Activated naive CD8-positive, alpha-beta T cell treated with anti-CD3 and anti-CD28 coated beads for 36 hours (primary cell): ENCODE measurements at places on chromosomes 6 and 20.

GRCh38 chr20:35849706-35850105 lies 77.9 kb downstream of the PHF20 start:
- peaks cover 20% of the 10 kb centered on the region for H3K4me1 ChIP-seq
- H3K27ac ChIP-seq = peak overlapping the region; percentile 19
- peaks cover 30% of the 10 kb centered on the region for H3K36me3 ChIP-seq
- DNase-seq = no peak

- H3K36me3 ChIP-seq = no peaks in the 10 kb centered on the region
- peak; percentile 45 for DNase-seq
- H3K27me3 ChIP-seq = peaks cover 7% of the 10 kb centered on the region
- H3K4me3 ChIP-seq = no peak overlapping the region
- peaks cover 5% of the 10 kb centered on the region for H3K4me1 ChIP-seq
These were observed 15.4 kb upstream of the IP6K3 start for GRCh38 chr6:33761922-33762629.

- DNase-seq = peak; percentile 8
- H3K4me1 ChIP-seq = no peaks in the 10 kb centered on the region
- H3K27ac ChIP-seq = no peak overlapping the region
- H3K4me3 ChIP-seq = no peak overlapping the region
These were observed 48.2 kb downstream of the PLG start for GRCh38 chr6:160750276-160750689.

DNA sequence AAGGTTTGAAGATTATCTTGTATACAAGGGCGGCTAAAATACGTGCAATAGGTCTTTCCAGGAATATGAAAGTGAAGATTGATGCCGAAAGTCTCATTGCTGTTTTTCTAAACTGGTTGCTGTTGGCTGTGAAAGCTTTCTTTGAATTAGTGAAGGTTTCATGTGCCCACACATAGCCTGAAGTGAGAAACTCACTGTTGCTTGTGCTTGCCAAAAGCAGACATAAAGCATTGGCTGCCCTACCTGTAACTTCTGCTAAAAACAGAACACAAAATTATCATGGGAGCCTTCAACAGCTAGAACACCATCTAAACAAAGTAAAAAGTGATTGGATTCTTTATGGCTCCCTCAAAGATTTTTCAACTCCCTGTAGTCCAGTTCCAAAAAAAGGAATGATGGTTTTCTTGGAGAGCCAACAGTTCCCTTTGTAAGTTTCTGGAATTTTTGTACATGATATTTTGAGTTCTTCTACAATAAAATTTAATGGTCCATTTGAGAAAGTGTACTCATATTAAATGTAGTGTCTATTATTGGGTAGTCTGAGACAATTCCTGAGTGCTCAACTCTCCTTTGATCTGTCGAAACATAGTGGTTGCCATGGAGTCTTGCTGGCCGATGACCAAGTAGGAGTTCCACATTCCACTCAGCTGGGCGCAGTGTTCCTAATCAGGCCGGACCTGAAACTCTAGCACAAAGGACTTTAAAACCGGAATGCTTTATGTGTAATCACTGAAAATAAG lies 68.5 kb downstream of the PLEKHG1 start:
- peak overlapping the region; percentile 51 for H3K27ac ChIP-seq
- no peak overlapping the region for H3K4me3 ChIP-seq
- peaks cover 5% of the 10 kb centered on the region for H3K4me1 ChIP-seq
- H3K27me3 ChIP-seq = peaks cover 10% of the 10 kb centered on the region
- no peaks in the 10 kb centered on the region for H3K36me3 ChIP-seq

DNA sequence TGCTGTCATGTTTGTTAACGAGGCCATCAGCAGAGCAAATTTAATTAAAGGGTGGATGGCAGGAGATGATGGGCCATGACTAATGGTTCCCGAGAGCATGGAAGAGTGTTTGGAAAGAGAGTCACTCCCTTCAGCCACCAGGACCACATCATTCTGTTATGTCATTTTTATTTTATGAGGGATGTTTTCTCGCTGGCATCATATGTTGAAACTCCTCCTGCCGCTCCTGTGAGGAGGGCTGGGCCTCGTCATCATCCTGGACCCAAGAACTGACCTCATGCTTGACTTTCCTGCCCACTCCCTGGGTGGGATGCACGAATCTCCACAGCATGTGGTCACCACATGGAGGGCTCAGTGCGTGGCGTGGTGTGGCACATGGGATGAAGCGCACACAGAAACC lies 86.4 kb upstream of the FRMD1 start:
- H3K27me3 ChIP-seq = peaks cover 9% of the 10 kb centered on the region
- peaks cover 3% of the 10 kb centered on the region for H3K36me3 ChIP-seq
- H3K27ac ChIP-seq = no peak overlapping the region
- H3K4me3 ChIP-seq = no peak overlapping the region
- DNase-seq = no peak
- peaks cover 1% of the 10 kb centered on the region for H3K4me1 ChIP-seq

- peaks cover 14% of the 10 kb centered on the region for H3K4me1 ChIP-seq
- H3K36me3 ChIP-seq = no peaks in the 10 kb centered on the region
These were observed 7.7 kb upstream of the GFRA4 start for GRCh38 chr20:3670945-3671344.

DNA sequence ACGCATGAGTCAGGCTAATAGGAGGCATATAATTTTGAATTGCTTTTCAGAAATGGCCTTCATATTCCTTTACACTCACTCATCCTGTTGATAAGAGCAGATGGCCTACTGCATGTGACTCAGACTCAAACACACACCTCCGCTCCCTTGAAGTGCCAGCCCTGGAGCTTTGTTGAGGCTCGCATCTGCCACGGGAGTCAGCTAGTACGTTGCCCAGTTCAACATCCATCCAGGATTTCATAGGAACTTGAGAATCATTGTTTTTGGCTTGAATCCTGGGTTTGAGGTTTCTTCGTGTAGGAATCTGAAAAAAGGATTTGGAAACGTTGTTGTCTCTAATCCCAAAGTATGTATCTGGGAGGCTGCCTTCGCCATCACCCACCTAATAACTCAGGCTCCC lies 87.4 kb upstream of the JAG1 start:
- H3K27me3 ChIP-seq = peaks cover 10% of the 10 kb centered on the region
- no peak overlapping the region for H3K27ac ChIP-seq
- DNase-seq = no peak
- no peak overlapping the region for H3K4me3 ChIP-seq
- H3K4me1 ChIP-seq = no peaks in the 10 kb centered on the region

DNA sequence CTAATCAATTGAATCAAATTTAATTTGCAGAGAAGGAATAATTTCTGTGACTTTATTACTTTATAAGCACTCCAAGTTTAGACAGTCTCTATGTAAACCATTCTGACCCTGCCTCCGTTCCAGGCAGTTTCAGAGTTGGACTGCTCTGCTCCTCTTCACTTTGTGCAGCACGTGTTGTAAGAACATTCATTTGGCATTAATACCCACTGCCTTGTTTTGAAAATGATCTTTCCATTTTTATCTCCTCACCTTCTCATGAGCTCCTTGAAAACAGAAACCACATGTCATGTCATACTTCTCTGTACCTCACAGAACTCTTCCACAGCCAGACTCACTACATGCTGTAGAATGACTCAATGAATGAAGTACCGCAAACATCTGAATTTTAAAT lies 25.5 kb downstream of the SLC22A1 start:
- H3K36me3 ChIP-seq = peaks cover 10% of the 10 kb centered on the region
- no peaks in the 10 kb centered on the region for H3K27me3 ChIP-seq
- H3K4me3 ChIP-seq = no peak overlapping the region
